NCI-H510A (cell line): ENCODE measurements at places on chromosomes 3 and 15.
A peak's percentile ranks its signal among the peaks of the same experiment; 100 is the strongest.

- DNase-seq = no peak
Observed at GRCh38 chr15:34124651-34125050, 22.8 kb downstream of the PGBD4 start.

- DNase-seq = no peak
Observed at GRCh38 chr15:37125143-37125542, 24.8 kb upstream of the MEIS2 start.

DNA sequence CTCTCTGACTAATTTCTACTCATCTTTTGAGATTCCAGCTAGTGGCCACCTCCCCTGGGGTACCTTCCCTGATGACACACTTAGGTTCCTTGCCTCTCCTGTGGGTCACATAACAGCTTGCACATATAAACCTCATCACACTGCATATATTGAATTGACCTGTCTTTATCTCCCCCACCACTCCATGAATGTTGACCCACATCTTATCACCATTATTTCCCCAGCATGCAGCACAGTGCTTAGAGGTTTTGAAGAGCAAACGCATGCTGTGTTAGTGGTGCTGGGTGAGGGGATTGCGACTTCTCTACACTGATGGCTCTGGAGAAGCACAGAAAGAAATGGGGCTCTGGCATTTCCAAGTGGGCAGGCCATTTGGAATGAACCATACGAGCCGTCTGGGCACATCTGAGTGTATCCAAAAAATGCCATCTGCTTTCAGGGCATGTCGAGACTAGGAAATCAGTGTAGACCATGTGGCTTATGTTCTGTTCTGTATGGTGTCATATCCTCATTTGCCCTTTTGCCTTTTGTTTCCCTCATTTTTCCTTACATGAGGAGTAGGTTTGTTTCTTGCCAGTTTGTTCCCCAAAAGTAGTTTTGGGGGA, 333.2 kb upstream of the TRIM42 start:
- peak; percentile 6 for DNase-seq

- peak; percentile 36 for DNase-seq
Observed at GRCh38 chr3:129001101-129001805, at the start of gene EFCC1. EFCC1 (plus strand) TSS chr3:129001304; CDS start chr3:129001629, 325 bp downstream.

DNA sequence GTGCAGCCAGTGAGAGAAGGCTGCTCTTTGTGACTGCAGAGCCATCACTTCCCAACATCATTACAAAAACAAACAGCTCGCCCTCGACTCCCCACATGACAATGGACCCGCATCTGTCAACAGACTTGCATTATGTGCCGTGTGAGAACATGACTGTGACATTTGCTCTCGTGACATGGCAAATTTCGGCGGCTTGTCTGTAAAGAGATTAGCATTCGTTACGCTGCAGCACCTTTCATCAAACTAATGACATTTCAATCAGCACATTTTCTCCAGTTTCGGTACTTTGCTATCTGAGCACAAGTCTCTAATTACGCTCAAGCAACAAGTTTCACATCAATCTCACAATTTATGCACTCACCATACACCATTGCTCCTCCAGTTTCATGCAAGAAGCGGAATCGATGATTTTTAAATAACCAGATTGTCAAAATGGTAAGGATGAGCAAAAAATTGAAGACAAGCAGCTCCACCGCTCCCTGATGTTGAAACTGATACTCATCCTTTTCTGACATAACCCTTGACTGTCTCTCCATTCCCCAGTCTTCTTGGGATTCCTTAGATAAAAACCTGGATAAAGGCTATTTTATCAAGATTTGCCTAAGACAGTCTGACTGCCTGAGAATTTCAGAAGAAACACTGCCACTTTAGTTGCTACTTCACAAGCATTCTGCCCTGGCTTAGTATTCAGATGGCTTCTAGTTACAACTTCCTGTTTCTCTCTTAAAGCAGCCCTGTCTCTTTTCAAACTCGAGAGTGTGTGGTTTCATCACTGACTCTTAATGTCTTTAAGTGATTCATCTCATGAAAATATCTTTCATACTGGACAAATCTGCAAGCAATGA, at the start of gene SLC9A9:
TSS of gene SLC9A9 (minus strand) at position 682 of the 845 bp plus-strand sequence. CDS start at position 536, 146 bp downstream.
- DNase-seq = no peak

GRCh38 chr3:2706144-2706835, 403.9 kb downstream of the IL5RA start:
- DNase-seq = no peak
